ENCODE measurements at places on chromosomes 4 and X.

GRCh38 chrX:115339441-115340025 is 50.0 kb downstream of the LUZP4 start:
- no peak for DNase-seq

DNA sequence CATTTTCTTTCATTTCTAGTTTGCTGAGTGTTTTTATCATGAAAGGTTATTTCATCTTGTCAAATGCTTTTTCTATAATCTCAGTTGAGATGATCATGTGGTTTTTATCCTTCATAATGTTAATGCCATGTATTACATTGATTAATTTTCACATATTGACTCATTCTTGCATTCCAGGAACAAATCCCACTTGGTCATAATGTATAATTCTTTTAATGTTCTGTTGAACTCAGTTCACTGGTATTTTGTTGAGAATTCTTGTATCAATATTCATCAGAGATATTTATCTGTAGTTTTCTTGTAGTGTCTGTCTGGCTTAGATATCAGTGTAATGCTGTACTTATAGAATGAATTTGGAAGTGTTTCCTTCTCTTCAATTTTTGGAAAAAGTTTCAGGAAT is 16.7 kb upstream of the LHFPL1 start:
- DNase-seq: no peak

- DNase-seq: no peak
Observed at GRCh38 chrX:23435108-23435507, 100.5 kb downstream of the PTCHD1 start.

GRCh38 chr4:64334964-64335363 is 74.3 kb downstream of the TECRL start:
- no peak for DNase-seq

GRCh38 chr4:4462970-4463369 is 76.1 kb downstream of the NSG1 start:
- no peak for DNase-seq

DNA sequence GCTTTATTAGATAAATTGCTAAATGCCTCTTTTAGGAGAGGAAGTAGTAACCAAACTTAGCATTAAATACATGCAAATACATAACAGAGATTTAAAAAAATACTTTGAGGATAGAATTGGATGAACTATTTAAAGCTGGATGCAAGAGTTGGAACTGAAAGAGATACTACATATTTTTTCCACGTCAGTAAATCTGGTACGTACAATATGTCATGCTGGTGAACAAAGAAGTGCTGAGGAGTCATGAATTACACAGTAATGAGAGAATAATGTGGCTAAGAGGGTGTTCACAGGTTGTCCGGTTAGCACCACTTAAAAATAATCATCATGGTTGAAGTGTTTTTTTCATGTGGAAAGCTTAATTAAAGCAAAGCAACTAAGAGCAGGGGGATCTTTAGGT is 184.1 kb upstream of the FRMPD4 start:
- DNase-seq: no peak

- no peak for DNase-seq
Observed at GRCh38 chrX:39802908-39803307, 294.9 kb downstream of the BCOR start.

- no peak for DNase-seq
Observed at GRCh38 chrX:155242300-155242699, 22.0 kb downstream of the RAB39B start.

- DNase-seq: peak; percentile 4
Observed at GRCh38 chrX:27086237-27086636, 376.9 kb downstream of the PPP4R3C start.

Measured in NCI-H748 treated with DMSO at 0.1 percent for 48 hours (cell line).